ENCODE measurements at places on chromosomes 4 and X.

DNA sequence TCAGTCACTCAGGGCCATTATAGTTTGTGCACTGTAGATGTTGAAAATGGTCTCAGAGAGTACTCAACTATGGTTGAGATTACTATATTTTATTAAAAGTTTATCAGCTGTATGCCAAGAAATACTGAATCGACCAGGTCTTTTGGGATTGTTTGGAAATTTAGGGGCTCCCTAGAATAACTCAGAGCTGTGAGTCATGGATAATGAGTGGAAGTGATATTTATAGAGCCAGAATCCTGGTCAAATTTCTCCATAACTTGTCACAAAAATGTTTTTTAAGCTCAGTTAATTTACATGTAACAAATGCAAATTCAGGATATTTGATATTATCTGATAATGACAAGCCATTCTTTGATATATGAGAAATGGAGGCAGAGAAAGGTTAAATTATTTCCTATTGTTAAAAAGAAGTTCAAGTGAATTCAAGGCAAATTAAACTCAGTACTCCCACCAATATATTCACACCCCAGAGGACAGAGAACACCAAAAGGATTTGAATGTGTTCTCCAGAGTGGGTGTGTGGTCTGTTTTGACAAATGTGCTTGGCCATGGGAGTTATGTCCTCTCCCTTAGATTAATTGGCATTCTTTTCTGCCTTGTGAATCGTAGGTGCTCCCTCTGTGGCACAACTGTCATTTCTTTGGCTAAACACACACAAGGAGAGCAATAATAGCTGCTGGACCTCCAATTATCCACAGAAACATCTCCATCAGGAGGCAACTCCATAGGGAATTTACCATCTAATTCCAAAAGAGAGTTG lies 37.7 kb downstream of the ARHGAP24 start:
- DNase-seq: no peak

DNA sequence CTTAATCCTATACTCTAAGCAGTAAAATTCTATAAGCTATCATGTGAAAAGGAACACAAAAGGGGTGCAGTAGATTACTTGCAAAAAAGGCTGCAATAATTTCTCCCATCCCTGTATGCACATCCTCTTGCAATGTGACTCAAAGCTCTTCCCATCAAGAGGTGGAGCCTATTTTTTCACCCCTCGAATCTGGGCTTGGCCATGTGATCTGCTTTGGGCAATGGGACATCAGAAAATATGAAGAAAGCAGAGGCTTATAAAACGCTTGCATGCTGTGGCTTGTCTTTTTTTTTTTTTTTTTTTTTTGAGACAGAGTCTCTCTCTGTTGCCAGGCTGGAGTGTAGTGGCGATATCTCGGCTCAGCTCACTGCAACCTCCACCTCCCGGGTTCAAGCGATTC lies 33.0 kb downstream of the GEMIN8 start:
- DNase-seq: no peak

DNA sequence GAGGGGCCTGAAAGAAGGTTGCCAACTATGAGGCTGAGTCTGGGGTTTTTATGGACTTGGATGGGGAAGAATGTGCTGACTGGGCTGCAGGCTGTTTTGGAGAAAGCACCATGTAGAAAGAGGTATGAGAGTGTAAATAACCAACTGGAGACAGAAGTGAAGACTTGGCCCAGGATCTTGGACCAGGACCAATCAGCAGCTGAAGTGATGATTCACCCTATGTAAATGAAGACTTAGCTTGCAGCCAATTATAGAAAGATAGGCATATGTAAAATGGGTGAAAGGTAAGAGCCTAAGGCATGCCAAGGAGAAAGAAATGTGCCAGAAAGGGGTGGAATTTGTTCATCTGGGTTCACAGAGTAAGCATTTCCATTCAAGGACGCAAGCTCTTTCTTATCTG lies 856.7 kb upstream of the PRKX start:
- DNase-seq: no peak

DNA sequence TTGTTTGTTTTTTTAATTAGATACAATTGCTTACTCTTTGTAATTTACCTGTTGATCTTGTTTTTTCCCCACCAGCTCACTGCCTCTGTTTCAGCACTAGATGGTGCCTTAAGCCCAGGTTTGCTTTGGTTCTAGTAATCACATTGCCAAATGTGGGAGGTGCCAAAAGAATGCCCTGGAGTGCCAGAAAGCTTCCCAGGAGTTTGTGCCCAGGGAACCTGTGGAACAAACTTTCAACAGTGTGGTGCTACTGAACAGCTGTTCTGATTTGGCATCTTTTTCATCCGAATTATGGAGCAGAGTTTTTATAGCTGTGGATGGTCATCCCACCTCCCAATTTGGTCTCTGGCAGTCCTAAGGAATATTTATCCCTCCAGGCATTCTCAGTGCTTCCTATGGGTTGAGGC lies 1000.7 kb downstream of the STIM2 start:
- DNase-seq: no peak

DNA sequence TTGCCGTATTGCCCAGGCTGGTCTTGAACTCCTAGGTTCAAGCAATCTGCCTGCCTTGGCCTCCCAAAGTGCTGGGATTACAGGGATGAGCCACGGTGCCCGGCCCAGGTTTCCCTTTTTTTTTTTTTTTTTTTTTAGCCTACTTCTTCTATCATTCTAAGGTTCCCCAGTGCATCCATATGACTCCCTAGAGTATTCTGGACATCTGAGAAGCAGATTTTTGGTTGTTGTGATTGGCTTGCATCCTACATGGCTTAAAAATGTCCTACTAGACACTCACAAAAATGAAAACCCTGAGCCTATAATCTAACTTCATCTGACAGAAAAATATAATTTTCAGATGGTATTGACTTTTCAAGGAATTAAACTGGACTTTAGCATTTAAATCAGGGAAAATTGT lies 41.7 kb downstream of the SMIM14 start:
- no peak for DNase-seq

- DNase-seq: no peak
Measured at GRCh38 chr4:88881227-88881569, 175.8 kb downstream of the FAM13A start.

DNA sequence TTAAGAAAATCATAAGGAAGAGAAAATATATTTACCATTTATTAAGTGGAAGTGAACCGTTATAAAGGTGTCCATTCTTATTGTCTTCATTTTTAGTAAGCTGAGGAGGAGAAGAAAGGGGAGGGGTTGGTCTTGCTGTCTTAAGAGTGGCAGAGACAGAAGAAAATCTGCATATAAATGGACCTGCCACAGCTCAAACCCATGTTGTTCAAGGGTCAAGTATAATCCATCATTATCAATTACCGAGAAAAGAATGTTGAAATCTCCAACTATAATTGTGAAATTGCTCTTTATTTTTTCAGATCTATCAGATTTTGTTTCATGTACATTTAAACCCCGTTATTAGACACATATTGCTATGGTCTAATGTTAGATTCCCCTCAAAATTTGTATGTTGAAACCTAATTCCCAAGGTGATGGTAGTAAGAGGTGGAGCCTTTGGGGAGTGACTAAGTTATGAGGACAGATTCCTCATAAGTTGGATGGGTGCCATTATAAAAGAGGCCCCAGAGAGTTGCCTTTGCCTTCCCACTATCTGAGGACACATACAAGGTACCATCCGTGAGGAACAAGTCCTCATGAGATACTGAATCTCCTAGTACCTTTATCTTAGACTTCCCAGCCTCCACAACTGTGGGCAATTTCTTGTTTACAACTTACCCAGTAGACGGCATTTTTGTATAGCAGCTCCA lies 58.5 kb upstream of the SMAD1 start:
- no peak for DNase-seq

Measured in nucleus accumbens (tissue), 56 donors.